GF-D8 (cell line): ENCODE measurements at places on chromosomes 4 and X.
A peak's percentile ranks its signal among the peaks of the same experiment; 100 is the strongest.

DNA sequence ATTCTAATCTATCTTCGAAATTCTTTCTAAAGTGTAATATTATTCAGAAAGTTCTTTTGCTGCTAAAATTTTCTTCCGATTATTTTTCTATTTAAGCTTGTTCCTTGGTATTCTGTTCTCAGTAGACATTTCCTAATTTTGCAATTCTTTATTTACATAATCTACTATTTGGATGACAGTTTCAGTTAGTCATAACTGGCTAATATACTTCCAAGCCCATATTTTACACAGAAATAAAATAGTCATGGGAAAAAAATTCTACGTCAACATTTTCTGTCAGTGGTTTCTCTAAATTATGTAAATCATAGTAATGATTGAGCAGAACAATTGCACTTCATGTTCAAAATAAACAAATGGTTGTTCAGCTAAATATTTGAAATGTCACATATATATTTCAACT lies 178.0 kb upstream of the ANKRD50 start:
- no peak for DNase-seq

DNA sequence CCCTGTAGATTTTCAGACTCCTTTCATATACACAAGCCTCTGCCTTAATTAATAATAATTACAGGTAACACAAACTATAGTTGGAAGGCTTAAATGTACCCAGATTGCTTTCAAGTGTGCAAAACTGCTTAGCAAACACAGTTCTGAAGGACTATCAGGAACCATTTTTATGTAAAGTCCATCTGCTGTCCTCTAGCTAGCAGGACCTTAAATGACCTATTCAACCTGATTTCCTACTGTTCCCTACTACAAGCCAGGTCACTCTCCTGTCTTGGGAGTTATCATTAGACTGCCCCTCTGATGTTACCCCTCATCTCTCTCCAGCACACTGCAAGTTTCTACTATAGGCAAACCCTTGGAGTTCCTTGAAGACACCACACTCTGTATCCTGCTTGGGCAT lies 157.3 kb downstream of the GBA3 start:
- no peak for DNase-seq

GRCh38 chr4:101039367-101039766 lies 308.0 kb downstream of the PPP3CA start:
- DNase-seq = no peak

GRCh38 chr4:104032896-104033295 lies 313.1 kb upstream of the TACR3 start:
- no peak for DNase-seq

DNA sequence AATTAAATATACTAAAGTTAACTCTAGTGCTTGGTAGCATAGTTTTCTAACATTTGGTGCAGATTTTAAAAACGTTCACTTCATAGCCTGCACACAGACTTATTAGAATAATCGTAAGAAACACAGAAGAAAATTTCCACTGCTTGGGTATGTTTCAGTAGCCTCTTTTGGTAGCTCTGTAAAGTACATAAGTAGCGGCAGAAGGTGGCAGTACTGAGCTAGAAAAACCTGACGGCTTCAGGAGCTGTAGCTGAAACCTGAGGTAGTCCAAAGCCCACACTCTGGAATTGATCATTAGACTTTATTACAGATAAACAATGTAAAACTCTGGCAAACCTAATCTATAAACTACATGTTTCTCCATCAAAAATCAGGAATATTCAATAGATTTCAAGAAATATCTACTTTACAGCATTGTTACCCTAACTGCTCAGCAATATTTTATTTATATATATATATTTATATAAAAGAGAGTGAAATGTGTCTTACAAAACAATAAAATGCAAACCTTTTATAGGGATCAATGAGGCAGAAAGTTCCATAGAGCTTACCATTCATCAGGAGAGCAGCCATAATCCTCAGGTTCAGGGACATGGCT lies 88.2 kb downstream of the ATP8A1 start:
- DNase-seq = peak; percentile 14

DNA sequence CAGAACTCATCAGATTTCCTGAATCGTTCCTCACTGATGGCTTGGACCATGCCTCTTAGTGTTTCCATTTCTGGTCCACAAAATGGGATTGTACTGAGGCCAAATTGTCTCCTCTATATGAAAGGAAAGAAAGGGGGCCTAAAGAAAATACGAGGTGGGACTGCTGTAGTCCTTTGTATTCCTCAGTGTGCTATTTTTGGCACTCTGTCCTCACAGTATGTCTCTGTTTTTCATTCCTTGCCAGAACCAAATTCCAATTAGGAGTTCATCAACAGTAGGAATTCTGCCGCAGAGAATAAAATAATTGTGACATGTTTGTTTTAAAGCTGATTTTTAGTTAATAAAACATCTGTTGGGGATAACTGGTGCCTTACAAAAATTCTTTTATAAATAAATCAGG lies 515.7 kb downstream of the SMARCA1 start:
- DNase-seq = no peak

DNA sequence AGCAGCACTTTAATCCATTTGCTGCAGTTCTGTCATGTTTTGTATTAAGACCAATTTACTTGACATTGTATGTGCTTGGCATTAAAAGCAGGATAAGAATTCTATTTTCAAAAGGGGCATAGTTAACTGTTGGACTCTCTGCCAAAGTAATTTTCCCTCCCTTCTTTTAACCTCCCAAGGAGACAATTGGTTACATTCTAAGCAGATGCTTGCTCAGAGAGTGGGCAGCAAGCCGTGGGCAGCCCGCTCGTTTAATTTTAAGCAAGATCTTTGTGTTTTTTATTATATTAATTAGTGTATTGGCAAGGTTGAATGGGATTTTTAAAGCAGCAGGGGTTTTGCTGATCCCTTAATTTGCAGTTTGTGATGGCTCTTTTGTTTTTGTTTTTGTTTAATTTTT lies 37.1 kb upstream of the KLHL8 start:
- no peak for DNase-seq

DNA sequence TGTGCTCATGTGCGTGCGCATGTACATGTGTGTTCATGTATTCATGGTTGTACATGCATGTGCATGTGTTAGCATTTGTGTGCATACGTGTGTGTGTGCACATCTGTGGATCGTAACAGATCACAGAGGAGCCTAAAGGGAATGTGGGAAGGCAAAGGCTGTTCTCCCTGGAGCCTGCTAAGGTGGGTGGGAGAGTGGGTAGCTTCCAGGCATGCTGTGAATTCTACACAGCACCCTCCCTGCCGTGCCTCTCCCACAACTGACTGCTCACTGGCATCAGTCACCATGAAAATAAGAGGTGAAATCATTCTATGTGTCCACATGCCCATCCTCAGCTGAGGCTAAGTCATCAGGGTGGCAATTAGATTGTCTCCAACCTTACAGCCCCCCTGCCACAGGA lies 600.9 kb downstream of the MID1IP1 start:
- no peak for DNase-seq

DNA sequence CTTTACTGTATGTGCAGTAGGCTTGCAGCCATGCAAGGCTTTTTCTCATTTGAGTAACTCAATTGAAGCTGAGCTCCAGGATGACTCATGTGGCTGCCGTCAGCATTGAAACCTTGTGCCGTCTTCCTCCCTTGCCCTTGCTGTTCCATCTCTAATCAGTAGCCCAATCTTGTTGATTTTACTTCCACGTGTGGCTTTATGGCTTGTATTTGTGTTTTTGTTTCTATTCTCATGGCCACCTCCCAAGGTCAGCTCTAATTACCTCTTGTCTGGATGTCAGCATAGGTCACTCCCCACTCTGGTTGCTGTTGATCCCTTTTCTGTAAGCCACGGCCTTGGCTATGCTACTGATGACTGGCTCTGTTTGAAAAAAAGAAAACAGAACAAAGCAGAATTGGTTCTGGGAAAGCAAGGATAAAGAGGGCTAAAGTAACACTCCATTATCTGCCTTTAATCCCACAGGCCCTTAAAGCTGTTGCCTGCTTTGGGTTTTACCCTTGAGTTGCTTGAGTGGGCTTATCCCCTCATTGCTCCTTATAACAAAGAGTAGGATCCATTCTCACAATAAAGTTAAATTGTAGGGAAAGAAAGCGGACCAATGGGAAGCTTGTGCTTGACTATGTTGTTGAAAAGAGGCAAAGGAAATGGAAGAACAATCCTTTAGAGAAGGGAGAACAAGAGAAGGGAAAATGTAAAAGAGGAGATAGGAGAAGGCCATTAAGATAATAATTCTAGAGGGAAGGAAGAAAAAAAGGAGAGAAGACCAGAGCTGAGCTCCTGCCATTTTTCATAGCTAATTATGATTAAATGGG lies 173.9 kb upstream of the PGRMC2 start:
- DNase-seq = no peak

- DNase-seq = peak; percentile 7
Measured at GRCh38 chr4:6991771-6992557, 51.2 kb upstream of the TADA2B start.
